ENCODE measurements at places on chromosomes 7 and 10. TPM values are rescaled to one million over a fixed set of nuclear protein-coding genes. Genes with fewer than 3 reads are reported as not detected.

- no peak overlapping the region for H3K27ac ChIP-seq
- H3K36me3 ChIP-seq = no peaks in the 10 kb centered on the region
- no peaks in the 10 kb centered on the region for H3K27me3 ChIP-seq
- H3K4me1 ChIP-seq = peaks cover 29% of the 10 kb centered on the region
Measured at GRCh38 chr10:97505152-97505551, 6.4 kb downstream of the UBTD1 start.

DNA sequence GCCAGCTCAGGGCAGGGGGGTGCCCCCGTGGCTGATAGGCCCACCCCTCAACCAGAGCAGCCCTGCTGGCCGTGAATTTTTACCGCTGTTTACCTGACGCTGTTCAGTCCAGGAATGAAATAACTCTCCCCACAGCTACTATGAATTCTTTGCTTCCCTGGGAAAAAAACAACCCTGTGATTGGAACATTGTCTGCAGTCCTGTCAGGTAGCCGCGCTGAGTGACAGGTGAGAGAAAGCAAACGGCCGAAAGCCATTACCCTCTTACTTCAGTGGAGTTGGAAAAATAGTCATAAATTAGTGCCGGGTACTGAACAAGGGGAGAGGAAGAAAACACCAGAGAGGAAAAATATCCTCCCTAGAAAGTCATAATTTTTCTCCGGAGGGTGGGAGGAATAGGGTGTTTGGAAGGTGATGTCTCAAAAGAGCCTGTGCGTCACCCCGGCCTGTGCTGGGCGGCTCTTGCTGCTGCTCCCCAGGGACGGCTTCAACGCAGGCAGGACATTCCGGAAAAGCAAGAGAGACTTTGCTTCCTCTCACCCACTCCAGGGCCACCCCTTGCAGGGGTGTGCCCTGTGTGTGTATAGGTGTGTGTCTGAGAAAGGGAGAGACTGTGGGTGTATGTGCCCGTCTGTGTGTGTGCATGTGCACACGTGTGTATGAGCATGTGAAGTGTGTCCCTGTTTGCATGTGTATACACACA, 69.0 kb downstream of the CDH23 start:
- no peaks in the 10 kb centered on the region for H3K36me3 ChIP-seq
- no peaks in the 10 kb centered on the region for H3K4me1 ChIP-seq
- peaks cover 12% of the 10 kb centered on the region for H3K27me3 ChIP-seq
- H3K4me3 ChIP-seq = no peak overlapping the region

DNA sequence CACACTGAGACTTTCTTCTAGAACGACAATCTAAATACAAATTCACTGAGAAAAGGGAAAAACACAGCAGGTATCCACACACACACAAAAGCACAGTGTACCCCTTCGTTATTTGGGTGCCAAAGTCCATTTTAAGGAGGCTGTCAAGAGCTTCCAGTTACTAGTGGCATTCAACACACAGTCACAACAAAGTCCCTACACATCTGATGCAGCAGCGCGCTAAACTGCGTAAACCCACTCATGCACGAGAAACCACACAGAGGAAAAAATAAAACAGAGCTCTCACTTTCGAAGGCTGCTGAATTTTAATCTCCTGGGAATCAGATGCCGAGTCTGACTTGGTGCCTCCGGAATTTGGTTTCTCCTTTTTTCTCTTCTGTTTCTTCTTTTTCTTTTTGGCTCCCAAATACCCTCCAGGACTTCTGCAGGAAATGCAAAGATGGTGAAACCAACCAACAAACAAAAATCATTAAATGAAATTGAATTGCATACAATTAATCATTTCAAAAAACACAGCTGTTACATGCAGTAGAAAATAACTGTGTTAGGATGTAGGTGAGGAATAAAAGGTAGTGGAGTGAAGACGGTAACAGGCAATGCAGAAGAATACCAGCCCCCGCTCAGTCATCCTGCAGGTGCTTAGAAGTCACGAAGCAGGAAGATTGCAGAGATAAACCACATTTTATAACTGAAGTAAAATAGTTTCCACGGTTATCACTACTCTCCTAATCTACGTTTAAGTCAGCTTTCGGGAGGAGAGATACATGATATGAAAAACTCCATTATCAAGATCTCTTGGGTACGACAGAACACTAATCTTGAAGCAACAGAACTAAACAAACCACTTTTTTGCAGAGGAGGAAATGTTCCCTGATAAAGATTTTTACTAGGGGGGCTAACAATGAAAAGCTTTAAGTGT, 27.1 kb downstream of the NMT2 start:
- peaks cover 28% of the 10 kb centered on the region for H3K36me3 ChIP-seq
- H3K4me3 ChIP-seq = no peak overlapping the region
- H3K4me1 ChIP-seq = no peaks in the 10 kb centered on the region
- no peak for DNase-seq
- H3K27ac ChIP-seq = no peak overlapping the region

DNA sequence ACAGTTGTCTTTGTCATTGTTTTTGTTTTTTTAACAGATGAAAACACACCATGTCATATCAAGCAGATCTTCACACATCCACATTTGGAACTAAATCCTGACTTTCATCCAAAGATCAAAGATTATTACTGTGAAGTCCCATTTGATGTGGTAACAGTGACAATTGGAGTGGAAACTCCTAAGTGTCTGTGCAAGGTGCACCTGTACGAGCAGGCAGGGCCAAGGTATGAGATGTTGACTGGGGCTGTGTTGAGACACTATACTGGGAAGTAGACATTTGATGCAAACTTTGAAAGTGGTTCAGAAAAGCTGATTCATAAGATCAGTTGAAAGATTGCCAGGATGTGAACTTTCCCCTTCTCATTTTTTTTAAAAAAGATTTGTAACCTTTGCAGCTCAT, 152.3 kb downstream of the CPED1 start:
- H3K4me1 ChIP-seq = no peaks in the 10 kb centered on the region
- no peaks in the 10 kb centered on the region for H3K27me3 ChIP-seq
- H3K27ac ChIP-seq = no peak overlapping the region
- no peak overlapping the region for H3K4me3 ChIP-seq
- peaks cover 95% of the 10 kb centered on the region for H3K36me3 ChIP-seq
- no peak for DNase-seq

GRCh38 chr10:43308986-43309385, 42.1 kb upstream of the RASGEF1A start:
- H3K4me1 ChIP-seq = peaks cover 2% of the 10 kb centered on the region
- H3K27ac ChIP-seq = no peak overlapping the region
- DNase-seq = no peak

DNA sequence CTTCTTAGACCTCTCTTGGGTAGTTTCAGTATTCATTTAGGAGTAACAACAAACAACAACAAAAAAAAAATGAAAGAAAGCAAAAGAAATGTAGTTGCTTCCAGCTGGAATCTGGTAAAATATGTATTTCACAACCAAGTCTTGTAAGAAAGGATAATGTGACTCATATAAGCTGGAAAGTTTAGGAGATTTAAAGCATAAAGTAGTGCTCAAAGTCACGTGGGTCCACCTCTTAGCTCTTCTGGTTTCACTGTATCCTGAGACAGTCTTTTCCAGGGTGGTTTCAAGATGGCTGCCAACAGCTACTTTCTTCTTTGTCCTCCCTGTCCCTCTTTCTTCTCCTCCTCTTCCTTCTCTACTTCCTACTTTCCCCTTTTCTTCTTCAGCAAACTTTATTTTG, 69.5 kb upstream of the CDK13 start:
- no peak overlapping the region for H3K4me3 ChIP-seq
- H3K27ac ChIP-seq = no peak overlapping the region
- H3K4me1 ChIP-seq = no peaks in the 10 kb centered on the region
- no peaks in the 10 kb centered on the region for H3K36me3 ChIP-seq

DNA sequence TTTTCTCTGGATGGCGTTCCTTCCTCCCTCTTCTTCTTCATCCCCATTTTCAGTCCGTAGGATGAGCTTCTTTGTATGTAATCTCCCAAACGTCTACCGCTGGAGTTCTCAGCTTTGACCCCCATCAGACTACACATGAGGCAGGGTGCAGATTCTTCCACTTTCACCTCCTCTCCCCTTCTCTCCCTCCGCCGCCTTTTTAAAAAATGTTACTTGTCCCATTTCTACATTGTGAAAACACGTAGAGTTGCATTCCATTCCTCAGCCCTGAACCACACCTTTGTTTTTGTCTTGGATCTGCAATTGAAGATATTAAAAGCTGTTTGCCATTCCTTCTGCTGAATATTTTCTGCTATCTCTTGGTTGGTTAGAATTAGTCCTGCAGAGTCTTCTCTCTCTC, 6.2 kb downstream of the ADIRF start:
- no peaks in the 10 kb centered on the region for H3K27me3 ChIP-seq
- no peak for DNase-seq
- no peak overlapping the region for H3K27ac ChIP-seq
- H3K4me1 ChIP-seq = peaks cover 32% of the 10 kb centered on the region
- H3K4me3 ChIP-seq = no peak overlapping the region

The KIFBP gene
- 29.8 TPM for total RNA-seq

The KIN gene
- 5.5 TPM for total RNA-seq

The SPDYE9 gene
- total RNA-seq = not detected

The CHAT gene
- not detected for total RNA-seq

The FGFR2 gene
- not detected for total RNA-seq

The TRIM73 gene
- total RNA-seq = not detected

The ATP6V1F gene
- total RNA-seq = 107 TPM

The AKR1C1 gene
- 36.5 TPM for total RNA-seq

Measured in psoas muscle (tissue), 8 donors.